ENCODE measurements at places on chromosomes 13 and 19. TPM values are rescaled to one million over a fixed set of nuclear protein-coding genes. Genes with fewer than 3 reads are reported as not detected.

Gene PRTN3
- total RNA-seq = 225 TPM

DNA sequence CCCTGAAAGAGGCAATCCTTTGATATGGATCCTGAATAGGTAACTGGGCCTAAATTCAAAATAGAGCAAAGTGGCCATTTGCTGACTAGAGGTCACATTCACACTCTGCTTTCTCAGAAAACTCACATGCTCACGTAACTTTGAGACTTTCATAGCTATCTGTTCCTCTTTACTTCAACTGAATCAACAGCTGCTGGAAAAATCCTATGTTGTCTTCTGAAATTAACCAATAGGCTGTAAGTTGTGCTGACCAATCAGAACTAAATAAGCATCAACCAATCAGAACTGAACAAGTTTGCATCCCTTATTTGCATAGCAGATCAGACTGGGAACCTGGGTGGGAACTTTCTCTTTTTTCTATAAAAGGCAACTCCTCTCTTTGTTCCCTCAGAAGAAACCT, 24.0 kb upstream of the TBC1D4 start:
- H3K27me3 ChIP-seq = no peaks in the 10 kb centered on the region
- no peak overlapping the region for H3K27ac ChIP-seq
- no peak for DNase-seq
- H3K4me1 ChIP-seq = no peaks in the 10 kb centered on the region
- H3K36me3 ChIP-seq = no peaks in the 10 kb centered on the region
- H3K4me3 ChIP-seq = no peak overlapping the region

- H3K4me3 ChIP-seq = peak within 1 kb of the TSS; percentile 64
- no peaks in the 10 kb centered on the region for H3K36me3 ChIP-seq
- DNase-seq = peak; percentile 96
- peaks cover 21% of the 10 kb centered on the region for H3K4me1 ChIP-seq
Observed at GRCh38 chr13:28718543-28719226, at the start of gene SLC46A3. SLC46A3 (minus strand) TSS chr13:28718970; CDS start chr13:28717998, 972 bp downstream.

GRCh38 chr13:46995874-46996273, 99.0 kb upstream of the HTR2A start:
- no peak overlapping the region for H3K4me3 ChIP-seq
- DNase-seq = no peak
- H3K36me3 ChIP-seq = no peaks in the 10 kb centered on the region
- H3K4me1 ChIP-seq = no peaks in the 10 kb centered on the region

DNA sequence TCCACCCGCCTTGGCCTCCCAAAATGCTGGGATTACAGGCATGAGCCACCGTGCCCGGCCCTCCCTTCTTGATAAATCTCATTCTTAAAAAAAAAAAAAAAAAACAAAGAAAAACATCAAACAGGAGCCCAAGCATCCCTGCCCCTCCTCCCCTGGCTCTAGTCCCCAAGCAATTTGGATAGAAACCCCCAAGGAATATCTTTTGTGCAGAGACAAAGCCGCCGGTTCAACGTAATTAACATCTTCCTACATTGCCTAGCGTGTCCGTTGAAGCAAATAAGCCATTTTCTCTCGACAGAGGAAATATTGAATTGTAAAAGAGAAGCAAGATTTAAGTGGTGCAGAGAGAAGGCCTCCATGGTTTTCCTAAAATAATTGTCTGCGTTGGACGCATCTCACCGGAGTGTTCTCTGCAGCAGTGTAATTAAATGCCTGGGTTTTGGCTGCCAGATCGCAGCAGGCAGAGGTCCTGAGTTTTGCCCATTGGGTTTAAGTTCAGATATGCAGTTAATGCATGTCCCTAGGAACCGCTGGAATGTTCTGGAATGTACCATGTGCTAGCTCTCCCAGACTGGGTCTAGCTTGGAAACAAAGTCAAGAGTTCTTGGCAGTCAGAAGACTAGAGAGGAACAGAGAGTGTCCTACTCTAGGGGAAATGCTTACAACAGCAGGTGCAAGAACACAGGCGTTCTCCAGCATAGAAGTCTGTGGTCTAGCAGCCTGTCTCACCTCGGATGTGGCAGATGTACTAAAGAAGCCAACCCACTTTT, 30.8 kb downstream of the PIN1 start:
- no peak overlapping the region for H3K4me3 ChIP-seq
- no peaks in the 10 kb centered on the region for H3K4me1 ChIP-seq
- DNase-seq = no peak
- no peaks in the 10 kb centered on the region for H3K27me3 ChIP-seq
- no peak overlapping the region for H3K27ac ChIP-seq

Data from liver (tissue), 10 donors.